Omental fat pad (tissue), 4 donors: ENCODE measurements at places on chromosomes 7 and 10.

GRCh38 chr10:16902606-16903005, 85.4 kb upstream of the RSU1 start:
- DNase-seq, result no peak

- no peak for DNase-seq
These were observed 205.1 kb upstream of the SEMA3A start for GRCh38 chr7:84399661-84400060.

- no peak for DNase-seq
These were observed 461.6 kb upstream of the VSTM2A start for GRCh38 chr7:54080525-54080924.

- DNase-seq, result no peak
These were observed 488.5 kb downstream of the MDFIC start for GRCh38 chr7:115410434-115410820.

GRCh38 chr7:29588900-29589696, 25.5 kb downstream of the PRR15 start:
- DNase-seq, result no peak

DNA sequence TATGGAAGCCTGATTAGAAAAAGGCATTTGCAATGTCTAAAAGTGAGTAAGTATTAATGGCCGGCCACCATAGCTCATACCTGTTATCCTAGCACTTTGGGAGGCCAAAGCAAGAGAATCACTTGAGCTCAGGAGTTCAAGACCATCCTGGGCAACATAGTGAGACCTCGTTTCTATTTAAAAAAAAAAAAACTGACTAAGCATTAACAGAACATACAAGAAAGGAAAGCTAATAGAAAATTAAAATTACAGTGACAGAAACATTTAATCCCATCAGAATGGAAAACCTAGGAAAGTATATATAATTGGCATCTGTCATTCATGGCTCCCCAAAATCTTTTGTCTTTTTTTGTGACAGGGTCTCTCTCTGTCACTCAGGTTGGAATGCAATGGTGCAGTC, 55.9 kb downstream of the AOC1 start:
- DNase-seq, result no peak

GRCh38 chr7:711093-711921, 15.2 kb upstream of the DNAAF5 start:
- no peak for DNase-seq

- no peak for DNase-seq
These were observed 61.7 kb upstream of the CNTNAP2 start for GRCh38 chr7:146054909-146055308.

DNA sequence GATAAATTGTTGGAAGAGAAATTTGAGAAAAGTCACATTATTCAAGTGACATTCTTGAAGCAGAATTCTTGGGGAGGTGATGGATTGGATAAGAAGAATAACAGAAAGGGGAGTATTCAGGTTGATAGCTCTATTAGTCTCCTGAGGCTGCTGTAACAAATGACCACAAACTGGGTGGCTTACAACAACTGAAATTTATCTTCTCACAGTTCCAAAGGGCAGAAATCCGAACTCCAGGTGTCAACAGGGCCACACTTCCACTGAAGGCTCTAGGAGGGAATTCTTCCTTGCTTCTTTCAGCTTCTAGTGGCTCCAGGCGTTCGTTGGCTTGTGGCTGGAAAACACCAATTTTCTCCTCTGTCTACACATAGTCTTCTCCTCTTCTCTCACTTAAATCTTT, 99.8 kb downstream of the TES start:
- DNase-seq, result no peak

DNA sequence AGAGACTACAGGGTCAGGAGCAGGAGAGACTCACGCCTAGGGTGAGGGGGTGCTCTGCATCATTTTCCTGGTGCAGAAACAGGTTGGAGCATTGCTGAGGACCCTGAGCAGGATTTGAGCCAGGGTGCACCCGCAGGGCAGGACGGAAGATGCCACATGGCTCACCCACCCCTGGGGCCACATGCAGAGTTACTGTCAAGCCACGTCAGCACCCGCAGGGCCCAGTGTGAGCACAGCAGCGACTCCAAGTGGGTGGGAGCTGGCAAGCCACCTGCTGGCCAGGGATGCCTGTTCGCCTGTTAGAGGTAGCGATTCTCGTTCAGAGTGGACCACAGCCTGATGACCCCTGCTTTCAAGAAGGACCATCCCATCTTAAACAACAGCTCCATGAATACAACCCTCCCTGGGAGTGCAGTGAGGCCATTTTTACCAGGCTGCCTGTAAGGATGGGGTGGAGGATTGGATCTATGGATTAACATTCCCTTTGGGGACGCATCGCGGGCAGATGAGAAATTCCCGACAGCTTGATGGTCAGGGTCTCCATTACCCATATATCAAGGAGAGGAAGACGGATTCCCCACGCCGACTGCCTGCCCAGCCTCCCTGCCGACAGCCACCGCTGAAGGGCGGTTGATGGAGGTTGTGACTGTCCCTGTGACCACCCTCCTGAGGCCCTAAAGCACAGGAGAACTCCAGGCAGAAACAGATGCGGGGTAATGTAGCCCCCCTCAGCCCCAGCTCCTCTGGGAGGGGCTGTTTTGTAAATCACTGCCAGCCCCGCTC, 101.1 kb upstream of the RET start:
- DNase-seq, result peak; percentile 12

DNA sequence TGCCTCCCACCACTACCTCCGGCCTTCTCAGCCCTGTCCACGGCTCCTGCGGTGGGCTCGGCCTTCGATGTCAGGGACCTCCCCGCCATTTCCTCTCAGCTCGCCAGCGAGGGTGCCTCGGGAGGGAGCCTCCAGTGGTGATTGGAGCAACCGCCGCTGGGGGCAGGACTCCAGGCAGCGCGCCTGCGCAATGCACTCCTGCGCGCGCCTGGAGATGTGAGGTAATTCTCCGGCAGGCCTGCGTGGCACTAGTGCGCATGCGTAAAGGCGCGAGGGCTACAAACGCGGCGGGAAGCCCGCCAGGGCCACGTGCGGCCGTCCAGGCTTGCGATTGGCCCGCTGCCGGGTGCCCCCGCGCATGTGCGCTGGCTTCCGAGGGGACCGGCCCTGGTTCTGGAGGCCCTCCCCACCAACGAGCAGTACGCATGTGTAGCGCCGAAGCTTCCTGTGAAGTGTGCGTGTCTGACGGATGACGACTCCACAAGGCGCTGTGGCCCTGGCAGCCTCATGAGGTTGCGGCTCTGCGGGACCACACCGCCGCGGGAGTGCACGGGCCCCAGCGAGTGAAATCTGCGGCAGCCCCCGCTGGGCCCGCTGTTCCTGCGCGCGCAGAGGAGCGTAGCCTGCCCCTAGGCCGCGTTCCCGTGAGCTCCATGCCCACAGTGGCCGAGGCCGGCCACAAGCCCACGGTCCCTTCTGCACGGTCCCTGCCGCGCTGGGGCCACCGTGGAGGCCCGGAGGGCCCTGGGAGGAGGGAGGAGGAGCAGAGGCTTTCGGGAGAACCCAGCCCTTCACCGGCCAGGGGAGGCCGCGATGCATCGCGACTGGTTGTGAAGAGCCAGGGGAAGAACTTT, at the start of gene SYCE1:
Gene SYCE1 (minus strand): TSS at position 143 of the 854 bp plus-strand sequence. CDS start 54 bp downstream, at position 89.
- DNase-seq, result no peak

GRCh38 chr10:21529032-21529910, 3.8 kb upstream of the SKIDA1 start:
- DNase-seq, result no peak

- no peak for DNase-seq
These were observed 650.4 kb downstream of the NXPH1 start for GRCh38 chr7:9083837-9084236.

DNA sequence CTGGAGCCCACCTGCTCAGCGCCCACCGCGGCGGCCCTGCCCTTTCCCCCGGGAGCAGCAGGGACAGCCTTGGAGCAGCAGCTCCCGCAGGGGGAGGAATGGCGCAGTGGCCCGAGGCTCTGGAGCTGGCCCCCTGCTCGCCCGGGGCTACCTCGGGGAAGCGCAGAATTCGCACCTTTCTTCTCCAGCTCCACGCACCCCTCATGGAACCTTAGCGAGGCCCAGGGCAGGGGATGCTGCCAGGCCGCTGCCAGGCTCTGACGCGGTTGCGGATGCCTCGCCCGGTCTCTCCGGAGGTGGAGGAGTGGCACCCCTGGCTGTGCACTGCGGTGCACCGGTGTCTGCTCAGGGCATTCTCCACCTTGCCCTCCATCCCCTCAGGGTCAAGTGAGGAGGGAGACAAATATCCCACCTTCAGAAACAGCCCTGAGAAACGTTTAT, 84.9 kb upstream of the MKI67 start:
- DNase-seq, result no peak

DNA sequence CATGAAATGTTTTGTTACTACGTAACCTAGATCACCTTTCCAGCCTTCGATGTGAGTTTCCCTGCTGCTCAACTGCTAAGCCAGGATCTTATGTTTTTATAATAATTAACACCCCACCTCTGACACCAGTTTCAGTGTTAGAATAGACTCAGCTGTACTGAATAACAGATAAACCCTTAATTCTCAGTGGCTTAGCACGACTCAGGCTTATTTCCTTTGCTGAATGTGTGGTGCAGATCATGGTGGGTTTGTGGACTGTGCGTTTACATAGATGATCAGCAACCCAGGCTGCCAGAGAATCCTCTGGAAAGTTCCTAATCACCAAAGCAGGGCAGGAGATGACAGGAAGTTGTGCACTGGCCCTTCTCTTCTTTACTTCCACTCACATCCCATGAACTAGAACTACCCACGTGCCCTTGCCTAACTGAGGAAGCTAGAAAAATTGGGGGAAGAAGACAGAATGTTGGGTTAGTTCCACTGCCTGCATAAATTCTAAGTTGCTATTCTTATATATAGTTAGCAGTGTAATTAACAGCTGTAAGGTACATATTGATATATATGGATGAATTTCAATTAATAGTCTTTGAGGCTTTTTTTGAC, 111.8 kb downstream of the MAPK8 start:
- no peak for DNase-seq

GRCh38 chr7:50662996-50663395, 97.8 kb upstream of the DDC start:
- no peak for DNase-seq

DNA sequence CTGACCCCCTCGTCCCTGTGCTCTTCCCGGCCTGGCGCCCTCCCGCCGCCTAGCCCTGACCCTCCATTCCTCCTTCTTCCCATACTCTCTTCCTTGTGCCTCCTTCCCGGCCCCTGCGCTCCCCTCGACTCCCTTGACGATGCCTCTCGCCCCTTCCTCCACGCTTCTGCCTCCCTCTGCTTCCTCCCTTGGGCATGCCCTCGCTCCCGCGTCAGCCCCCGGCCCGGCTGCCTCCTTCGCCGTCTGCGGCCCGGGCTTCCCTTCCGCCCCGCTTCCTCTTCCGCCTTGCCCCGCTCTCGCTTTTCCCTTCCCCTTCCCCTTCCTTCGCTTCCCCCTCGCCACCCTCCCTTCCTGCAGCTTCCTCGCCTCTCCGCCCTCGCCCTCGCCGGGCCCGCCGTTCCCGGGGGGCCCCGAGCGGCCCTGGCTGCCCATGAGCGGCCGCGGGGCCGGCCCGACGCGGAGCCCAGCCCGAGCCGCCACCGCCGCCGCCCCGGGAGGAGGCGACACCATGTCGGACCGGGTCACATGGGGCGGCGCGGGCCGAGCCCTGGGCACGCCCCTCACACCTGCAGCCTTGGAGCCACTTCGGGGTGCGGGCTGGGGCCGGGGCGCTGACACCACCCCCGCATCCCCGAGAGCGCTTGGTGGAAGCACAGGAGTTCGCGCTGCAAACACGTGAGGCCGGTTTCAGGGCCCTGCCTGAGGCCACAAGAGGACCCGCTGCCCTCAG, at the start of gene FBXW4:
Gene FBXW4 (minus strand): TSS at position 497 of the 730 bp plus-strand sequence. CDS start 65 bp downstream, at position 432.
- DNase-seq, result no peak
